ENCODE measurements at places on chromosomes 3 and 15. TPM values are rescaled to one million over a fixed set of nuclear protein-coding genes. Genes with fewer than 3 reads are reported as not detected.

The CHRD gene
- 0.83 TPM for polyA plus RNA-seq

The SUCNR1 gene
- not detected for polyA plus RNA-seq

The FES gene
- polyA plus RNA-seq, result 6.9 TPM

GRCh38 chr3:145798007-145798406, 363.0 kb downstream of the PLOD2 start:
- DNase-seq, result no peak

GRCh38 chr3:64049136-64049535, 25.8 kb upstream of the PSMD6 start:
- no peak for DNase-seq

- no peak for DNase-seq
Measured at GRCh38 chr3:124063197-124063909, 71.4 kb upstream of the ROPN1 start.

GRCh38 chr3:197513953-197514785, 41.6 kb downstream of the BDH1 start:
- DNase-seq, result no peak

GRCh38 chr15:64702816-64703631, 72.4 kb downstream of the RBPMS2 start:
- DNase-seq, result peak; percentile 35

DNA sequence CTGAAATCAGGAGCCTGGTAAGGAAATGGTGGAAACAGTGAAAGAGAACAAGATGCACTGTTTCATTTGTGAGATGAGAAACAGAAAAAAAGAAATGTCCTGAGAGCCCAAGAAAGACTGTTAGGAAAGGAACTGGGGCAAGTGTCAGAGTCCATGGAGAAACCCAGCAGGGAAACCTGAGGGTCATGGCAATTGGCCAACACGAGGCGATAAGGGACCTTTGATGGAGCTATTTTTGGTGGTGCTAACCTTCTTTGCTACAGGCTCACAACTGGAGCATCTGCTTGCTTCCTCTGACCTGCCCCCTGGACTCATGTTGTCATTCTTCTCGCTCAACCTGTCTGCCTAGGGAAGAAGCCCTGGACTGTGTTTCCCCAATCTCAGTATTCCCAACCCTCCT, 4.2 kb upstream of the TMEM41A start:
- no peak for DNase-seq
